ENCODE measurements at places on chromosomes 1 and 21.
A peak's percentile ranks its signal among the peaks of the same experiment; 100 is the strongest.

GRCh38 chr1:51969038-51969705 is 21.3 kb downstream of the RAB3B start:
- DNase-seq = no peak

- no peak for DNase-seq
These were observed 21.5 kb downstream of the RAP1GAP start for GRCh38 chr1:21647431-21648351.

DNA sequence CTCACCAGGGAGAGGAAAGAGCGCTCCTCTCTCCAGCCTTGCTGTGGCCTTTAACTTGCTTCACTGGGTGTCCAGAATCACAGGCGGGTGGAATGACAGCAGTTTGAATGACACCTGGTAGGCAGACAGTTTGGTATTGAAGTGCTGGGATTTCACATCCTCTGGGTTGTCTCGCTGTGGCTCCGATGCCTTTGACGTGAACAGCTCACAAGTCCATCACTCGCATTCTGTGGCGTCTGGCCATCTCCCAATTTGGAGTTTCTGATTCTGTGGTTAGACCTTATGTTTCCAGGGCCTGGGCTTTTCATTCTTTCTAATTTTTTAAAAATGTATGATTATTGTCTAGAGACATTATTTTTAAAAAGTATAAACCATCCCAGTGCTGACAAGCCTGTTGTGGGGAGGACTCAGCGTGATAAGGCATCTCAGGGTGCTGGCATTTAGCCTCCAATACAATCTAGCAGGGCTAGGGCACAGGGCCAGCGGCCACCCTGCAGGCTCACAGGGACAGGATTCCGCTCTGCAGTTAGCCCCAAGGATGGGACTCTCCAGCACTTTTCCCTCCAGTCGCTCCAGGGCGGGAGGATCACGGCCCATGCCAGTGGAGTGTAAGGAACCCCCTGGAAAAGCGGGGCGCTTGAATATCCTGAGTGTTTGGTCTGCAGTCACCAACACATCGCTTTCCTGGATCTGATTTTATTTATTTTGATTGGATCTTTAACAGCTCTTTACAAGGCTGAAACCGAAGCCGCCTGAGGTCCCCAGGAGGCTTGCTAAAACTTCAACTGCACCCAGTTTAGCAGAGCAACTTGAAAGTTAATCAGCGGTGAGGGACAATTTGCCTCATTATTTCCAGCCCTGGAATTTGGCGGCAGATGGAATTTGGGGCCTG is 178.3 kb downstream of the TRABD2B start:
- no peak for DNase-seq

DNA sequence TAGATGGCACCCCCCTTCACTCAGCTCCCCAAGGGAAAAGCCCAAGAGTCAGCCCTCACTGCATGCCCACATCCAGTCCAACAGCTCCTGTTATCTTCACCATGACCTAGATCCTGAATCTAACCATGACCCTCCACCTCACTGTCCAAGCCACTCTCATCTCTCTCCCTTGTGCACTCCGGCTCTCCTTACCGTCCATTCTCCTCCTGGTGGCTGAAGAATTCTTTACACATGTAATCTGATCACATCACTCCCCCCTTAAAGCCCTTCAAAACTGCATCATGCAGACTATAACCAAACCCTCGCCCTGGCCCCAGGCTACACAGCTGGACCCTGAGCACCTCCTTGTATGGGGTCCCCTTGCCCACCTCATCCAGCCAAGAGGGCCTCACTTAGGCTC is 14.0 kb upstream of the PAQR7 start:
- DNase-seq = no peak

DNA sequence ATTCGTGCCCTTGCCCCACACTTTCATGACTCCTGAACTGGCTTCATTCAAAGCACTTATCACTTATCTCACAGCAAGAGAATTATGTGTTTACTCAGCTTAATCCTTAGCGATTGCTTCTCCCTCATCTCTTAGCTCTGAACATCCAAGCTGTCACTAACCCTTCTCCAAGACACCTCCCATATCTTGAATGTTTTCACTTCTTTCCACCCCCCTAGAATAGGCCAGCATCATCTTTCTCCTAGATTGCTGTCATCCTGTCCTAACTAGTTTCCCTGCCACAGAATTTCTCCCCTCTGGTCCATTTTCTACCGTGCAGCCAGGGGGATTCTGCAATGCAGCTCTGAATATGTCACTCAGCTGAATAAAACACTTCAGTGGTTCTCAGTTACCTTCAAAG is 68.6 kb upstream of the SPATA6 start:
- no peak for DNase-seq

DNA sequence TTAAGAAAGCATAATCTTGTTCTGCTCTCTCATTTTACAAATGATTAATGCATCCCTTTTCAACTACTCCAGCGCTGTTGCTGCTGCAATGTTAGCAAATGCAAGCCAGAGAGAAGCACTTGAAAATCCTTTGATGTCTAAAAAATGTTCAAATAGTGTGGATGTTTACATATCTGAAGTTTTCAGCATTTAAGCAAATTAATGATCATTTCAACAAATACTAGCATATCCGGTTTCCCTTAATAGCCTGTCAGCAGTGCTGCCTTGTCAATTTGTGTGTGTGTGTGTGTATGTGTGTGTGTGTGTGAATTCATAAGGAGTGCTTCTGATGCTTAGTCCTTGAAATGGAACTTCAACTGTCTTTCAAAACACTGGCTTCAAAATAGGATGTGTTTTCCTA is 48.1 kb upstream of the WNT2B start:
- DNase-seq = no peak

GRCh38 chr1:201064806-201065205 is 41.3 kb upstream of the KIF21B start:
- no peak for DNase-seq

GRCh38 chr1:191963781-191964455 is 194.3 kb upstream of the RGS18 start:
- no peak for DNase-seq

- no peak for DNase-seq
These were observed 279.1 kb downstream of the PCP4 start for GRCh38 chr21:40146216-40146837.

DNA sequence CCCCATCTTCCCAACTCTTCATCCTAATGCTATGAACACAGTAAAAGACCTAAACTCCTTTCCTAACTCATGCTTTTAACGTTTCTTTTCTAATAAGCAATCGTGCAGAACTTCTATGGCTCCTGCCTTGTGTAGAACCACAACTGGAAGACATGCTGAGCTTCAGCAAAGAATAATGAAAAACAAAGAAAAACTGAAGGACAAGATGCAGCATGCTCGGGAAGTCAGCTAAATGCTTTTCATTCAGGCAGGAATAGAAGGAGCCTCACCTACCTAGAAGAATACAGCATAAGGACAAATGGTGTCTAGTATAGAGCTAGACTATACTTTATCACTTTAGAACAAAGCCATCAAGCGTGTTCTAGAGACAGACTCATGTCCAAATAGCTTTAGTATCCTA is 45.9 kb downstream of the LUZP1 start:
- DNase-seq = no peak

GRCh38 chr1:53600561-53600960 is 138.4 kb downstream of the GLIS1 start:
- DNase-seq = peak; percentile 9

DNA sequence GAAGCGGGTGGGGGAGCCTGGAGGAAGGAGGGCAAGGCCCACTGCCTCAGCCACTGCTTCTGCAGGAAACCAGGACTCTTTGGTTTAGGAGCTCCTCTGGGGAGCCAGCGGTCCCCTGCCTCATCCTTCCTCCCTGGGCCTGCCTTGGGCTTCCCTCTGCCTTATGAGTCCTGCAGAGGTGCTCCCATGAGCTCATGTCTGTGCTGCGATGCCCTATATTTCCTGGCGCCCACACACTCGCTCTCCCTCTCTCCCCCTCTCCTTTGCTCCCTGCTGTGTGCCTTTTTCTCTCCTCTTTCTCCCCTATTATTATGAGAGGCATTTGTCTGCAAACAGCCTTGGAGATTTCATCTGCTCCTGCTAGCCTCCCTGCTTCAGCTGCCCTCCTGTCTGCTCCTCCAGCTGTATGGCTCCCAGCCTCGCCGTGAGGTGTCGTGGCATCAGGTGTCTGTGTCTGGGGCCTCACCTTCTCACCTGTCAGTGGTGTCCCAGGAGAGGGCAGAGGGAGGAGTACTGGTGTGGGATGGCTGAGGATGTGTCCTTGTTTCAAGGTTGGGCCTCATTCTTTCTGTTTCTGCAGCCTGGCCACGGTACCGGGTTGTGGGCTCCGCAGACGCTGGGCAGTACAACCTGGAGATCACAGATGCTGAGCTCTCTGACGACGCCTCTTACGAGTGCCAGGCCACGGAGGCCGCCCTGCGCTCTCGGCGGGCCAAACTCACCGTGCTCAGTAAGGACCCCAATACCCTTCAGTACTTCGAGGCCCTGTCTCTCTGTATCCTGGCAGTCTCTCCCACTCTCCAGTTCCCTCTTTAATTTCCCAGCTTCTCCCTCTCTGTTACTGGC is 84.2 kb downstream of the KIRREL1 start:
- no peak for DNase-seq

GRCh38 chr1:108747171-108747850 is 837 bp downstream of the STXBP3 start:
- peak; percentile 79 for DNase-seq

GRCh38 chr1:112937070-112937469 is 18.9 kb downstream of the SLC16A1 start:
- DNase-seq = no peak

- no peak for DNase-seq
These were observed 5.7 kb downstream of the RGS5 start for GRCh38 chr1:163197022-163197421.

GRCh38 chr1:151132335-151133017 is 14.0 kb downstream of the SEMA6C start:
- DNase-seq = no peak

- DNase-seq = no peak
These were observed 45.6 kb downstream of the RHBG start for GRCh38 chr1:156414461-156415064.

- no peak for DNase-seq
These were observed 432 bp downstream of the AKT3 start for GRCh38 chr1:243849421-243850201.

GRCh38 chr1:221822591-221822990 is 80.7 kb upstream of the DUSP10 start:
- DNase-seq = no peak

DNA sequence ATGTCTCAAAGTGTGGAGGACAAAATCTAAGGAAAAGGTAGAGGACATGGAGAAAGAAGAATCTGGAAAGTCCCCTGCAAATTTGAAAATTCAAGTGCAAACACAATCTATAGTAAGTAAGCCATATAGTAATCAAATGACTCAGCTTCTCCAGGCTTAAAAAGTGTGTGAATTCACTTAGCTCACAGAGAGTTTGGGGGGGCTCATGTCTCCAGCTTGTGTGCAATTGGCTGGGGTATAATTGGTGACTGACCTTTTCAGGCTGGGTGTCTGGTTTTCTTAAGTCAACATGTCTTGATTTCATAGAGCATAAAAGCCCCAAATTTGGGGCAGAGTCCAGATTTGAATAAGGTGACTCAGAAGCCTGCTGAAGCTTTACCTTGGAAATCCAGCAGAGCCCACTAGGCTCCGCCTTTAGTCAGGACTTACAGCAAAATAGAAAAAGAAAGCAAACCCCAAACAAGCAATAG is 8.6 kb downstream of the CLDN14 start:
- DNase-seq = no peak
